Naive thymus-derived CD8-positive, alpha-beta T cell (primary cell): ENCODE measurements at places on chromosomes 2 and 18. TPM values are rescaled to one million over a fixed set of nuclear protein-coding genes. Genes with fewer than 3 reads are reported as not detected.

The EIPR1 gene
- total RNA-seq, result 26.8 TPM

The SLC16A14 gene
- total RNA-seq, result 1.6 TPM

DNA sequence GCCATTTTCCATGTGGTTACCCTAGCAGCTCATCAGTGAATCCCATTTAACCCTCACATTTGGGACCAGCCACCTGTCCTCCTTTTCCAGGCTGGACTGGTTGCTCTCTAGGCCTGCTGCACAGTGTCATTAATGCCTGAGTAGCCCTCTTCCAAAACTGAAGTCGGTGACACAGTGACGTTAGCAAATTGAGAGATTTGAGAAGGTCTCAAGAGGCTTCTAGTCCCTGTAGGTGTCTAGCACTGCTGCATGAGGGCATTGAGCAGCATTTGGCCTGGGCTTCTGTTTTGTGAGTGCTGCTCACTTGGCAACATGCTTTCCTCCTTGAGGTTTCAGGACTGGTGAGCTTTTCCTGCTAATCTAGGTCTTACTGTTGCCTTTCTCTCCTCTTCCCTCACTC, 36.7 kb downstream of the PKP4 start:
- DNase-seq, result no peak

The DUSP19 gene
- 1.7 TPM for total RNA-seq

DNA sequence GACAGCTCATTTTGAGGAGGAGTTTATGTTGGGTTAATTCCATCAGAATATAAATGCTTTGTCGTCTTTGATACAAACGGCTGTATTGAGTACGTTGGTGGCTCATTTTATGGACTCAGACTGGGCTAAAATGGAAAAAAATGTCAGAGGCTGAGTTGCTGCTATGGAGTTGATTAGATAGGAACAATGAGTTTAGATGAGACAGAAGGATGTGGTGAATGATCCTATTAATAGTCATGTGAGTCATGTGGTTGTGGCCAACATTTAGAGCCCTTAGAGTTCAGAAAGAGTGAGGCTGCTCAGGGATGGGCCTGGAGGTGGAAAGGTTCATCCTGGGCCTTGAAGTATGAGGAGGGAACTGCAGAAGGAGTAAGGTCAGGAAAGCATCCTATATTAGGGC, 434.2 kb downstream of the MEIS1 start:
- no peak for DNase-seq

DNA sequence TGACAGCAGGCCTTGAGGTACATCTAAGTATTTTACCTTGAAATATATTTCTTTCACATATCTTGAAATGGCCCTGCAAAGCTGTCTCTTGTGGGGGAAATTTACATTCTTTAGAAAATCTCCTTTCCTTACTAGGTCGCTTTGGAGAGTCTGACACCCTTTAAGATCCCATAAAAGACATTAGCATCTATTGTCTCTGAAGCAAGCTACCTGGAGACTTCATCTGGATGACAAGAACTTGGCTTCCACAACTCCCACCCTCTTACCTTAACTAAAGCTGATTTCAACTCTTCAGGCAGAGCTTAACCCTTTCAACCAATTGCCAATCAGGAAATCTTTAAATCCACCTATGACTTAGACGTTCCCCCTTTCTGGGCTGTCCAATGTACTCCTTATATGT, 219.3 kb downstream of the PIEZO2 start:
- no peak for DNase-seq

DNA sequence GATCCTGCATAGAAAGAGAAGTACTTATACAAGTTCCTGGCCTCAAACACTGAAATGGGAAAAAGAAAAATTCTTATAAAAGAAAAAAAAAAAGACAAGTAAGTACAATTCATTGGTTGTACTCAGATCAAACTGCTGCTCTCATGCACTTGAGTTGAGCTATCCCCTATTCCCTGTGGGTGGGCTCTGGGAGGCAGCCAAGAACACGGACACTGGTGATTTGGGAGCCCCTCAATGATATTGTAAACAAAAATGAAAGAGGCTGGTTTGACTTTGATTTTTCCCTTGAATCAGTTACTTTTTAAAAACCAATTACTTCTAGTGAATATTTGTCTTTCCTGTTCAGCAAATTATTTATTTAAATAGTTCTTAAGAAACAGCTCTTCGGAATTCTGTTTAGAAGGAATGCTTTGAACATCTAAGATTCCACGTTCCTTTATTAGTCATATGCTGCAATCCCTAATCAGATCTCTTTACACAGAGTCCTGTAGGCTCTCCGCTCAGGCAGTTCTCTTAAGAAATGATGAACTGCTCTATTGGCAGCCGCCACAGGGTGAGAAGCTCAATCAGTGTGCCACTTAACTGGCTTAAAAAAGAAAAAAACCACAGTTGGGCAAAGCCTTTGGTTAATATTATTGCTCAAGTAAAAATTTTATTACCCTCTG, 225.1 kb downstream of the TMEM182 start:
- no peak for DNase-seq

The ST8SIA5 gene
- total RNA-seq, result not detected

DNA sequence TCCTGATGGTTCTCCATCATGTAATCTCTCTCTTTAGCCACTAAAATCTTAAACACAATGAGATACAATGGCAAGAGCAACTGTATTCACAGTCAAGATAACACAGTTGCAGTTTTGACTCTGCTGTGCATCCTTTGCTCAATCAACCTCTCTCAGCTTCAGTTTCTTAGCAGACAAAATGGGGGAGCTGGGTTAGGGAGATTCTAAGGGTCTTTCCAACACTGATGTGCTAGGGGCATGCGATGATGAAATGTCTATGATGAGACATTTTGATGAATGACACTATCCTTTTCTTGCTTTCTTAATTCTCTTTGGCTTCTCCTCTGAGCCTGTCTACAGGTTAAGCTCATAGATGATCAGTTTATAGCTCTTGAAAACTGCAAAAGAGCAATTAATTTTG, 1.1 kb downstream of the SERPINB10 start:
- no peak for DNase-seq

The ANKRD30BL gene
- 0.39 TPM for total RNA-seq

GRCh38 chr2:121356058-121356640, 71.1 kb upstream of the TFCP2L1 start:
- DNase-seq, result no peak

DNA sequence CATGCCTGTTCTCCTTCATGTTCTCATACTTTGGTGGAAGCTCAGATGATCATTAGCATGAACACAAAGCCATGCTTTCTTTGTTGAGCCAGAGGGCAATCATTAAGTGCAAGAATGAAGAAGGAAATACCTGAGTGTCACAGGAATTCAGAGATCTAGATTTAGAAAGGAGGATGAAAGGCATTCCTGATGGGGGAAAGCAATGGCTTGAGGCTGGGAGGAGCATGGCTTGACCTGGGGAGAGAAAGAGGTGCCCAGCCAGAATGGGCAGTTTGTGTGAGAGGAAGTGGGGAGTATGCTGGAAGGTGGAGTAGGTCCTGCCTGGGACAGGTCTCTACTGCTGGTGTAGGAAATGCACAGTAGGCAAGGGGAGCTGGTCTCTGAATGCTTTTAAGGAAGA, 35.1 kb downstream of the SLC4A3 start:
- no peak for DNase-seq

GRCh38 chr2:10486601-10487079, 38.5 kb upstream of the ODC1 start:
- DNase-seq, result no peak

The CAPN13 gene
- not detected for total RNA-seq

DNA sequence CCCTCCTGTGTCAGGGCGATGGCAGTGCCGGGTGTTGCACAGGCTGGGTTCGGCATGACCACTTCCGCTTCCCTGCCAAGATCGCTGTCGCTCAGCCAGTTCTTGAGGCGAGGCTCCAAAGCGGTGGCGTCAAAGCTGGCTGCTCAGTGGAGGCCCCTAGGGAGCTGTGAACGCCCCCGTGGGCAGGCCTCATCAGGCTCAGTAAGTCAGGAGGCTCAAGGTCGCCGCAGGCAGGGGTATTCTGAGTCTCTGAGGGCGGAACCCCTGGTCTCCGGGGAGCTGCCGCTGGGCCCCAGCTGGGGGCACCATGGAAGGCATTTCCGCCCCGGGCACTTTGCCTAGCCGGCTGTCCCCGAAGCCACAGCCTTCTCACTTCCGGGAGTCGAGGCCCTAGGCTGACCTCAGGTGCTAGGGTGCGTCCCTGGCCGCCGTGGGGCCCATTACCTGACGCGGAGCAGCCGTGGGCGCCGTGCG, 210.4 kb downstream of the SOCS6 start:
- DNase-seq, result no peak

- DNase-seq, result no peak
Observed at GRCh38 chr2:47452761-47453160, 49.8 kb downstream of the MSH2 start.

The RFX8 gene
- total RNA-seq, result not detected

The C2orf68 gene
- total RNA-seq, result 86.4 TPM

- DNase-seq, result no peak
Observed at GRCh38 chr18:59266886-59267502, 6.3 kb downstream of the RAX start.

The UGT1A10 gene
- not detected for total RNA-seq

DNA sequence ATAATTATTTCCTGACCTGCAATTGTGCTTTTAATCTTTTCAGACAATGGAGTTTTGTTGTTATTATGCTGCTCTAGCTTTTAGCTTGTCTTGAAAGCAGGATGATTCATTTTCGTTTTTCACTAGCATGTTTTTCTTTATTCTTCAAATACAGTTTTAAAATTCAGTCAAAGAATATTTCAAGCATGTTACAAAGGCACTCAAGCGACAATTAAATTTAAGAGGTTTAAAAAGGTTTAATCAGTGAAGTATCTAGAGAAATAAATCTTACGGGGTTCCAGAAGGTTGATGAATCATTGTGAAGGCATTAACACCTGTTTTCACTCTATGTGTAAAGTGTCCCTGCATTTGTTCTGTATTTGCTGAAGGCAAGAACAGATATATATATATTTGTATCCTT, 390.7 kb upstream of the TMEFF2 start:
- no peak for DNase-seq

GRCh38 chr18:9082711-9083510, 19.6 kb upstream of the NDUFV2 start:
- DNase-seq, result no peak

DNA sequence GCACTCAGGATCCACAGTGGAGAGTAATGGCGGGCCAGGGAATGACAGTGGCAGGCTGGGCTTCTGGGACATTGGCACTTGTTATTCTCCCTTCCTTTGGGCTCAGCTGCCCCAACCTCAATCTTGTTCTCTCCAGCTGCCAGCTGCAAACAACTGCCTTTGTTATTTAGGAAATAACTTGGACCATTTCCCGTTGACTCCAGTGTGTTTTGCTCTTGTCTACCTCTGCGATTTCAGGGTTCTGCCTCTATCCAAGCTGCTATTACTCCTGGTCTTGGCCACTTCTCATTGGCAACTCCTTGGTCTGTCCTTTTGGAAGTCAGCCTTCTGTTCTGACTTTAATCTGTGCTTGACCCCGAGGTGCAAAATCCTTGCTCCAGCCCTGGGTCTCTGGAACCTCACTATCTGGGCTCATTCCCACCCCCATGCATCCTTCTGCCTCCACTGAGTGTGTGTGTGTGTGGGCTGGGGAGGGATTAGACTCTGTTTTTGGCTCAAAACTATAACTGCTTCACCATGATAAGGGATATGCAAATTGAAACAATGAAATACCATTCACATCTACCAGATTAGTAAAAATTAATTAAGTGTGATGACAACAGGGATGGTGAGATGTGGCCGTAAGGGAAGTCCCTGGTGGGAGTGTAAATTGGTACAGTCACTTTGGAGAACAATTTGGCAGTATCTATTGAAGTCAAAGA, 134.1 kb upstream of the CXCR4 start:
- DNase-seq, result no peak

DNA sequence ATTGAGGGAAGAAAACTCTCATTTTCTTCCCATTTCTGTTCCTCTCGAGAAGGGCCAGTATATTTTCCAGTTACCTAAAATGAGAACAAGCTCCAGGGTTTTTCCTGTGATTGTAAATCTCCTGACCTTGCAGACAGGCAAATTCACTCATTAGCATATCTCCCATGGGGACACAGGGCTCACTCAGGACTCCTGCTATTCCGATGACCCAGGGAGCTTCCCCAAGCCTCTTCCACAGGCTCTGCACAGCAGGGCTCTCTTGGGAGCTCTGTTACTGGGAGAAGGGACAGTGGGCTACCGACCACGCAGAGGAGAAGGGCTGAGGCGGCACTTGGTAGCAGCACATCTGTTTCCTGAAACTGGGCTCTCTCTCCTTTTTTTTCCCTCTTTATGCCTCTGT, 135.2 kb upstream of the CAPN13 start:
- DNase-seq, result no peak

- no peak for DNase-seq
Observed at GRCh38 chr18:9221040-9221439, 84.5 kb downstream of the ANKRD12 start.

The STRADB gene
- 17.9 TPM for total RNA-seq

The MSTN gene
- total RNA-seq, result 0.16 TPM

GRCh38 chr2:129758784-129759471, 220.5 kb upstream of the RAB6C start:
- DNase-seq, result no peak

DNA sequence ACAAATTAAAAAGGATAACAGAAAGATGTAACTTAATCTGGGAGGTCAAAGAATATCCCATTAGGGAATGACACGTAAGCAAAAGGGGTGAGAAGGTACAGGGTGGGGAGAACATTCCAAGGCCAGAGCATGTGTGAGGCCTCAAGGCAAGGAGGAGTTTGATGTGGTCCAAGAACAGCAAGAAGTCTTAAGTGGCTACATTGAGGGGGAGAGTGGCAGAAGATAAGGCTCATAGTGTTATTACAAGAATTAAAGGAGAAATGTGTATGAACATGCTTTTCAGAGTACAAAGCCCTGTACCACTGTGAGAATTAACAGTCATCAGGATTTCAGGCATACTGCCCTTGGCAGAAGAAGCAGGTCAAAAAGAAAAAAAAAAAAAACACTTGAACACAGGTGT, 174.4 kb upstream of the ERBB4 start:
- no peak for DNase-seq

- no peak for DNase-seq
Observed at GRCh38 chr18:3121259-3121658, 98.5 kb downstream of the MYOM1 start.

DNA sequence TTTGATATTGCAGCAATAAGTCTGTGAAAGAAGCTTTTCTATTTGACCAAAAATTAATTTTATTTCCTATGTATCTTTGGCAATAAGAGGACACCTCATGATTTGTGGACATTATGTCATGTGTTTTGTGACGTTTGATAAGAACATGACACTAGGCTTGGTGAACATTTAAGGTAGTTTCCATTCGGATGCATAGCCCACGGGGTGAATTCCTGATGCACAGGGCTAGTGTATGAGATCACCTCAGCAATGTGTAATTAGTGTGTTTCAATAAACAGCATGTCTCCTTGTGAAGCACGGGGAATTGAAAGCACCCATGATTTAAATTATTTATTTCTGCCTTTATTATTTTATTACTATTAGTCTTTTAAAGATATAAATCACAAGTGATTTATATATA, 146.1 kb upstream of the LINC00305 start:
- DNase-seq, result no peak

The SETBP1 gene
- 1.6 TPM for total RNA-seq

- DNase-seq, result no peak
Observed at GRCh38 chr2:70089983-70090525, 2.8 kb downstream of the PCBP1 start.

GRCh38 chr2:182822733-182823132, 43.7 kb downstream of the FRZB start:
- DNase-seq, result no peak

GRCh38 chr2:69616755-69617154, 26.8 kb downstream of the AAK1 start:
- no peak for DNase-seq

GRCh38 chr18:21141668-21142422, 30.2 kb upstream of the ROCK1 start:
- no peak for DNase-seq
